ENCODE measurements at places on chromosomes 2 and 18. TPM values are rescaled to one million over a fixed set of nuclear protein-coding genes. Genes with fewer than 3 reads are reported as not detected.

- no peak for DNase-seq
Observed at GRCh38 chr2:22076454-22076853, 952.7 kb downstream of the TDRD15 start.

DNA sequence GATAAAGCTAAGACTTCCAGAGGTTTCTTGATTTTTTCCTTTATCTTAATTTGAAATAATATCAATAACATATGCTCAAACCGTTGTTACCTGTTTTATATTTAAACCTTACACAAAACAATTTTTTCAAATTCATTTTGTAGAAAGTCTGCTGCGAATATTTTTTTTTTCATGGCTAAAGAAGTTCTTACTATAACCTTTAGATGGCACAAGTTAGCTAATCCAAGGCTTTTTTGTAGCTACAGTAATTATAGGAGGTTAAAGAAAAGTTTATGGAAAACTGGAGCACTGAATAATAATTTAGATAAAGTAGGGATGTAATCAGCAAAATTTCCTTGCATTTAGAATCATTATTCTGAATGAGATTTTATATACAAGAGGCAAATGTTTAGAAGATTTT lies 78.0 kb upstream of the PNPT1 start:
- peak; percentile 3 for DNase-seq

The IL37 gene
- total RNA-seq: not detected

The MC2R gene
- total RNA-seq: not detected

- DNase-seq: no peak
Observed at GRCh38 chr2:188668017-188668680, 306.0 kb upstream of the COL3A1 start.

GRCh38 chr2:240095556-240096523 lies 40.3 kb downstream of the COPS9 start:
- no peak for DNase-seq

GRCh38 chr18:5618047-5618688 lies 74.4 kb upstream of the EPB41L3 start:
- no peak for DNase-seq

The PDCD1 gene
- 0.62 TPM for total RNA-seq

- DNase-seq: no peak
Observed at GRCh38 chr18:72128649-72129048, 415.5 kb downstream of the CBLN2 start.

DNA sequence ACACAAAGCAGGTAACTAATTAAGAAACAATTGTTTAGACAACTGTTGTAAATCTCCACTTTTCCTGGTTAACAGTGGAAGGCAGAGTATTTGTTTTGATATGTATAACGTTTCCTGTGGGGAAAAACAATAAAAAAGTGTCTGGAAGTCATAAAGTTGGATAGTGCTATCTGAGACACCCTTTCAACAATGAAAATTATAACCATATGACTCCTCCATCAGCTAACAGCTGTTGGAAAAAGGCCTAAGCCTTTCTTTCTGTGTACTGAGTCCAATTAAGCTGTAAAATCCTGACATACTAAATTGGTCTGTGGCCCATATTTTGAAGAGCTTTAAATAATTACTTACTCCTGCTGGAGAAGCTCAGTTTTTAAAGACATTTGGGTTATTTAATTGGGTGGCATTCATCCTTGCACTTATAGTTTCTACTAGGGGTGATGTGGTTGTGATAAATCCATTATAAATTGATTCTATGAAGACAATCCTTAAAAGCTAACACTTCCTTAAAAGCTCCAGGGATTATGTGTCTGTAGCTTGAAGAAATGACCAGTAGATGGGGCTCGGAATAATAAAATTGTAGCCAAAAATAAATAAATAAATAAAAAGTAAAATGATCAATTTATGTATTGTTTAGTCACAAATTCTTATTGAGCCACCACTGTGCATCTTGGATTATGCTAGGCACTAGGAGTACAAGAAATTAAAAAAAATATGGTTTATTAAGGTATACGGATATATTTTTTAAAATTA lies 698.1 kb upstream of the NXPH2 start:
- no peak for DNase-seq

- DNase-seq: no peak
Observed at GRCh38 chr18:7850446-7850845, 283.3 kb downstream of the PTPRM start.

The SPP2 gene
- not detected for total RNA-seq

The SP140L gene
- 0.07 TPM for total RNA-seq

GRCh38 chr2:226755631-226756030 lies 44.0 kb downstream of the IRS1 start:
- DNase-seq: no peak

DNA sequence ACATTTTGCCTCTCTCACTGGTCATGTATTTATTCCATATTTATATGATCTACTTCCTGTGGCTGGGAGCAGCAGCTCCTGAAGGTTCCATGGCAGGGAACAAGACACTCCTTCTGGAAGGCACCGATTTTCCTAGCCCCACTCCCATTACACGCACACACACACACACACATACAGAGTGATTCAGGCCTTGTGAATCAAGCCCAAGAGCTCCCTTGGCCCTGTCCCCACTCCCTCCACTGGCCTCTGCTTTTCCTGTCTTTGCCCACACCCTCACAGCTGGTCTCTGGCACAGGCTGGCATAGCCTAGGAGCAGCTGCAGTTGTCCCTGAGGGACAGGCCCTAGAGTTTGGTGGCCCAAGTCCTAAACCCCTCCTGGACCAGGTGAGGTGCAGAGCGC lies 201.7 kb downstream of the NAPG start:
- no peak for DNase-seq

The PRKAG3 gene
- not detected for total RNA-seq

GRCh38 chr18:36534154-36534688 lies 236.7 kb downstream of the FHOD3 start:
- DNase-seq: no peak

DNA sequence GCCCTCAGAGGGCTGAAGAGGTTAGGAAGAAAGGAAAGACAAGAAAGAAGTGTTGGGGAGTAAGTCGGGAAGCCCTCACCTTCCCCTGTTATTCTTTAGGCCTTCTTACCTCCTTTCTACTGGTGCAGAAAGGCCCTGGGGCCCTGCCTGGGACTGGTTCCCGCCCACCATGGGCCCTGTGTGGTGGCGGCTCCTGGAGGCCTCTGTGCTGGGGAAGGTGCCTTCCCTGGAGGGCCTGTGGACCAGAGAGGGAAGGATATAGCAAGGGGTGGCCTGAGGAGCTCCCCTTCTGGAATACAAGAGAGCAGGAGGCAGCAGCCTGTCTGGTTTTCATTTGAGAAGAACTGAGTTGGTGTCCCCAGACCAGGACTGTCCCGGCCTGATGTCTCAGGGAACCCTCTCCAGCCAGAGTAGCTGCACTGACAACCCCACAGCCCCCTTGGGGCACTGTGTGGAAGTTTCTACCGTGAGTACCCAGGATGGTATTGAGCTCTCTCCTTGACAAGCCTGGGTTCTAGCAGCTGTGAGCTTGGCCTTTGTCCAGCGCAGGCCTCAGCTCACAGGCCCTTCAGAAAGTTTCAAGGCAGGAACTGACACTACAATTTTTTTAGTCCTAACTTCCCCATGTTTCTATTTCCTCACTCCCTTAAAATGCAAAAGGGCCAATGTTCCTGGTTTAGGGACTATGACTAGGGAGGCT lies 47.1 kb downstream of the EFR3B start:
- DNase-seq: no peak

GRCh38 chr18:8695932-8696517 lies 9.3 kb upstream of the MTCL1 start:
- no peak for DNase-seq

DNA sequence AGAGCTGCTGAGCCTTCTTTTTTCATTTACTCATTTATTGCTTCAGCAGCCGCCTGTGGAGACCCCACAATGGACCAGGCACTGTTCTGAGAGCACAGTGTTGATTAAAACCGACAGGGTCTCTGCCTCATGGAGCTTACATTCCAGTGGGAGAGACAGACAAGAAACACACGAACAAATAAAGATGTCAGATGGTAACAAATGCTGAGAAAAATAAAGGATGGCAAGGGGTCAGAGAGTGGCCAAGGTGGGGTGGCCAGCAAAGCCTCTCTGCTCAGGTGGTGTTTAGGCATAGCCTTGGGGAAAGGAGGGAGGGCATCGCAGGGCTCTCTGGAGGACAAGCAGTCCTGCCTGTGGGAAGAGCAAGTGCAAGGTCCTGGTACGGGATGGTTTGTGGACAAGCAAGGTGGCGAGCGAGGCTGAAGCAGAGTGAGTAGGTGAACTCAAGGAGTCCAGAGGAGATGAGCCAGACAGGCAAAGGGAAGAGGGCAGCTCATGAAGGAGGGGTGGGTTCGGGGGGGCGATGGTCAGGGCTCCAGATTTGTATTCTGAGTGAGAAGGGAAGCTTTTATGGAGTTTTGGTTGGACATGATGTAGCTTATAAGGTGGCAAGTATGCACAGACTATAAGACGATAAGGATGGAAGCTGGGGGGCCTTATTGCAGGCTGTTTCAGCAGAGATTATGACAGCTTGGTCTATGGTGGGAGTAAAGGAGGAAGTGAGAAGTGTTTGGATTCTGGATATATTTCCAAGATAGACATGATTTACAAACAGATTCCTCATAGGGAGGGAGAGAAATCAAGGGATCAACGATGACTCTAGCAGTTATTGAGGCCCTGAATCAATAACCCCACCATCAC lies 8.8 kb upstream of the ITGB6 start:
- no peak for DNase-seq

DNA sequence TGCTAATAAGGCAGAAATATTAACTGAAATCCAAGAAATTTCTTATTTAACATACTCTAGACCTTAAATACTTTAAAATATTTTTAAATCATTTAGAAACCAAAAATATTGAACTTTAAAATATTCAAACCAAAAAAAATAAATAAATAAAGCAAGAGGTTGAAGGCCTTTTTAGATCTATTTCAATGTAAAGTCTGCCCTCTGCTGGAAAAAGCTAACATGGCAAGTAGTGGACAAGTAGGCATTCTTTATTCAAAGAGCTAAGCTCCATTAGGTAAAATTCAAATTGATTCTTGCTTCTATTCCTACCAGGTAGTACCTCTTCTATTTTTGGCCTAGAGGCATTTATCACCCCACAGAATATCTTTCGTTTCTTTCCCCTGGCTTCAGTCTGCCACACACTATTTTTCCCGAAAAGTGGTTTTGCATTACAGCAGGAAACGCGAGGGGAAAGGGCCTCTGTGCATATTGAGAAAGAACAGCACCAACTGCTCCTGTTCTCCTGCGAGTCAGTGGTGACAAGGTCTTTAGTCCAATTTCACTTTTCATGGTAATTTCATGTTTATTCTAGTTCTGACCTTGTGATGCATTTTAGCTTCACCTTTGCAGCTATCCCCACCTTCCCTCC lies 20.4 kb downstream of the IFIH1 start:
- DNase-seq: peak; percentile 81
